ENCODE measurements at places on chromosomes 13 and 19. TPM values are rescaled to one million over a fixed set of nuclear protein-coding genes. Genes with fewer than 3 reads are reported as not detected.

DNA sequence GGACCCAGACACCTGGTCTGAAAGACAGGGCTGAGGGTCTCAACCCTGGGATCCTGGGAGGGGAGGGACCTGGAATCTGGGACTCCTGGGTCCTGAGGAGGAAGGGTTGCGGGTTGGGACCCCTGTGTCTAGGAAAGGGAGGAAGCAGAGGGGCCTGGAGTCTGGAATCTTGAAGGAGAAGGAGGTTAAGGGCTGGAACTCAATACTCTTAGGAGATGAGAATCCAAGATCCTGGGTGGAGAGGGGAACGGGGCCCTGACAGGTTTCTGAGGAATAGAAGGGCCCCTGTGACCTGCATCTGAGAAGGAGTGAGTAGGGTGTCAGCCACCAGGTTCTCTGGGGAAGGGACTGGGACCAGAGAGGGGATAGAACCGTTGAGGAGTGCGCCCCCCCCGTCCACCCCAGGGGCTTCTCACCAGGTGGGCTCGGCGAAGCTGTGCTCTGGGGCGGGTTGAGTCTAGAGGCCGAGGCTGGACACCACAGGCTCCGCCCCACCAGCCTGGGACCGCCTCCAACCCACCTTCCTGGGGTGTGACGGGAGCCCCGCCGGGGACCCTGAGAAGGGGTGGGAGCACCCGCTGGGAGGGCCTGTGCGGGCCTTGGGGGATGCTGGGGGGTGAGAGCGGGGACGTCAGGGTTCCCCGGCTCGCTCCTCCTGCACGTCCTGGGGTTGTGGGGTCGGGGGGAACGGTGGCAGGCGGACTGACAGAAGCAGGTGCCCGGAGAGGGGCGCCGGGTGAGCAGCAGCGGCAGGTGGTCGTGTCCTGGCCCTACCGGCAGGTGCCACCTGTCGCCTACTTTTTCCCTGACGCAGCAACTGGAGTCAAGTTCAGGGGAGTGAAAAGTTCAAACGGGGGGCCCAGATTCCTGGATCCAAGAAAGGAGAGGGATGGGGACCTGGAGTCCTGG is at the start of gene MAMSTR:
Gene MAMSTR (minus strand): TSS at position 463 of the 909 bp plus-strand sequence. CDS start 694 bp downstream, outside the sequence.
- no peak within 1 kb of the TSS for H3K27ac ChIP-seq
- H3K27me3 ChIP-seq, result no peaks in the 10 kb centered on the region
- H3K4me1 ChIP-seq, result peaks cover 10% of the 10 kb centered on the region
- H3K36me3 ChIP-seq, result no peaks in the 10 kb centered on the region

GRCh38 chr13:91904597-91904996 is 506.2 kb downstream of the GPC5 start:
- H3K27me3 ChIP-seq, result no peaks in the 10 kb centered on the region
- no peak for DNase-seq
- no peaks in the 10 kb centered on the region for H3K36me3 ChIP-seq
- H3K27ac ChIP-seq, result no peak overlapping the region

DNA sequence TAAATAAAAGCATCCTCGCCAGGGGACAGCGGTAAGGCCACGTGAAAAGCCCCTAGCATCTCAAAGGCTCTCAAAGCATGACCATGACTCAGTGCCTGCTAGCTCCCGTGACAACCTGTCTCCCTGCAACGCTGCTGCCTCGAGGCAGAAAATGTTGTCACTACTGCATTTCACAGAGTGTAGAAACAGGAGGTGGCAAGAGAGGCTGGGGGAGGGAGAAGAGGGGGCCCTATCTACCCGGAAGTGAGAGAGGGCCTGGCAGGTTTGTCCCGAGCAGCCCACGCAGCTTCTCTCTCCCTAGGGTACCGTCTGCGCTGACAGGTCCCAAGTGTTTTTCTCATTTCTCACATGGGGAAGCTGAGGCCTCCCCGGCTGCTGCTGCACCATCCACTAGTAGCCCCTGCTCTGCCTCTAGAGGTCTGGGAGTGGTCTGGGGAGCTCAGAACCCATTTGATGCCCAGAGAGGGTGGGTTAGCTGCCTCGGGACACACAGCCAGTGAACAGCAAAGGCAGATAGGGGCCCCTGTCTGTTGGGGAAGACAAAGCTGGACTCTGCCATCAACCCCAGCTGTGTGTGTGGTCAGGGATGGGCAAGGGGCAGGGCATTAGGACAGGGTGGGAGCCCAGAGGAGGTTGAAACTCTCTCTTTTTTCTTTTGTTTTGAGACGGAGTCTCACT is 3.7 kb downstream of the TINCR start:
- DNase-seq, result peak; percentile 37
- no peak overlapping the region for H3K27ac ChIP-seq
- H3K4me1 ChIP-seq, result peaks cover 2% of the 10 kb centered on the region
- H3K27me3 ChIP-seq, result peaks cover 51% of the 10 kb centered on the region
- H3K36me3 ChIP-seq, result no peaks in the 10 kb centered on the region

DNA sequence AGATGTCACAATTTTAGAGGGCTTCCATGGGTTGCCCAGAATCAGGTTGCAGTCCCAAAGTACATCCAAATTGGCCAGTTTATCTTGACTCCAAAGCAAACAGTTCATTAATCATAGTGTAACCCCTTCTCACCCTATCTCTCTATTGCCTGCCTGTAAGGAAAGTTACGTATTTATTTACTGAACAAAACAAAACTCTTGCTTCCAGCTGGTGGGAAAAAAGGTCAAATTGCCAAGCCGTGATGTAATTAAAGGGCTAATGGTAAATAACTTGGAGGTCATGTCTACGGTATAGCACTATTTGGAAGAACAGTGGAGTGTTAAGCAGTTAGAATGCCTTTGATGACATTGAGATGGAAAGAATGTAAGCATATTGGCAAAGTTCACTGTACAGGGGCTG is 214.0 kb downstream of the DLEU7 start:
- no peak overlapping the region for H3K4me3 ChIP-seq
- H3K36me3 ChIP-seq, result no peaks in the 10 kb centered on the region
- no peak overlapping the region for H3K27ac ChIP-seq
- DNase-seq, result no peak
- H3K4me1 ChIP-seq, result no peaks in the 10 kb centered on the region

DNA sequence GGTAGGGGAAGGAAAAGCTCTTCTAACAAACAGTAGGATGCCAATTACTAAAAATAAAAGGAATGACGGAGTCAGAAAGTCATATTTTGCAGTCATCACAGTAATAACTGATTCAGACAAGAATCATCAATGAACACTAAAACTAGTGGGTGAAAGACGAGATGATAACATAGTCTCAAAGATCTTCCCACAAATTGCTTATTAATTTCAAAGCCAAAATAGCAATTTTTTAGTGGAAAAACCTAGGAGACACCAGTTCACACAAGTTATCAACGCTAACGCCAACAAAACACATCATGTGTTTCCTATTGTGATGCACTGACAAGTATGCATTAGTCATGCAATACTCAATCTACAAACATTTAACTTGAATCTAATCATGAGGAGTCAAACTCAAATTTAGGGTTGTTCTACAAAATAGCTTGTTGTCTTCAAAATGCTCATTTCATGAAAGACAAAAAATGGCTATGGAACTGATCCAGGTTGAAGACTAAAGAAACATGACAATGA is 18.6 kb downstream of the ZNF233 start:
- 0 out of 2 replicates have a peak, but pooled peaks cover 1% of the 10 kb centered on the region for H3K36me3 ChIP-seq
- no peak overlapping the region for H3K4me3 ChIP-seq
- no peak overlapping the region for H3K27ac ChIP-seq
- DNase-seq, result peak; percentile 7

GRCh38 chr13:31957772-31958171 is 73.8 kb upstream of the FRY start:
- H3K36me3 ChIP-seq, result no peaks in the 10 kb centered on the region
- H3K27me3 ChIP-seq, result no peaks in the 10 kb centered on the region
- H3K4me1 ChIP-seq, result peaks cover 6% of the 10 kb centered on the region
- H3K4me3 ChIP-seq, result no peak overlapping the region
- H3K27ac ChIP-seq, result peak overlapping the region; percentile 88
- no peak for DNase-seq

The FUT2 gene
- not detected for total RNA-seq

DNA sequence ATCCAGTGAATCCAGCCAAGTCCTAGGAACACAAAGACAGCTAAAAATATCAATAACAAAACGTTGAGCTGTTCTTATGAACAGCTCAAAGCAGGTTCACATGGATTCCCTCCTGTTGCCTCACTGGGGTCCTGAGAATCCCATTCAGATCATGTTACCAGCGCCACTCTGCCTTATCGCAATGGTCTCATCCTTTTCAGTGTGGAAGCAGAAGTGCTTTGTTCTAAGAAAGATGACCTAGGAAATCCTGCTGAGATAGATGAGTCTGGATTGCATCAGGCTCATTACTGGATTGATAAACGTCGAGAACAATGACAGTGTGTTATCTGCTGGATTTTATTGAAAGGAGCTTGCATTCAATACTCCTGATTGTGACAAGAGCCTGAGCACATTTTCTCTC is 87.0 kb downstream of the SLAIN1 start:
- no peak overlapping the region for H3K4me3 ChIP-seq
- H3K27ac ChIP-seq, result no peak overlapping the region
- H3K27me3 ChIP-seq, result no peaks in the 10 kb centered on the region
- peaks cover 9% of the 10 kb centered on the region for H3K4me1 ChIP-seq
- no peaks in the 10 kb centered on the region for H3K36me3 ChIP-seq

DNA sequence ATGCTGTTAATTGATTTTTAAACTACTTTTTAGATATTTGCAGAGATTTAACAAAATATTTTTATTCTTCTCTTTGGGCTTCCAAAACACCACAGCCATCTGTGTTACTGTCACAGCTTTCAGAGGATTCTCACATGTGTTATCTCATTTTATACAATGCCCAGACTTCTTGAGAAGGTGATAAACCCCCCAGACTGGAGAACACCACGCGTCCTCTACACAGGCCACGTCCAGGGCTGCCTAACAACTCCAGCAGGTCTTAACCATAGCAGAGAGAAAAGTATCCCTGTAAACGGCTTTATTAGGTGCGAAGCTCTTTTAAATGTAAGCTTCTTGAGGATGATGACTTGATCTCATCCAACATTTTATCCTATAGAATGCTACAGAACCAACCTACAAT is 2.0 kb downstream of the GPR183 start:
- peaks cover 2% of the 10 kb centered on the region for H3K36me3 ChIP-seq
- H3K27ac ChIP-seq, result no peak overlapping the region
- H3K4me3 ChIP-seq, result no peak overlapping the region
- no peak for DNase-seq
- H3K27me3 ChIP-seq, result no peaks in the 10 kb centered on the region
- H3K4me1 ChIP-seq, result peaks cover 9% of the 10 kb centered on the region

All from IMR-90 (cell line).